ENCODE measurements at places on chromosomes 1 and 21.

GRCh38 chr1:186760446-186760845, 68.3 kb upstream of the PLA2G4A start:
- DNase-seq = no peak

- no peak for DNase-seq
Measured at GRCh38 chr1:92877792-92878191, 46.0 kb downstream of the RPL5 start.

- DNase-seq = no peak
Measured at GRCh38 chr1:68201546-68202238, 30.6 kb downstream of the WLS start.

GRCh38 chr1:155835548-155835947, 21.5 kb downstream of the GON4L start:
- no peak for DNase-seq

- DNase-seq = peak; percentile 42
Measured at GRCh38 chr1:70034403-70034802, 171.0 kb downstream of the LRRC40 start.

- DNase-seq = no peak
Measured at GRCh38 chr1:173099166-173099565, 48.4 kb upstream of the TNFSF18 start.
